Inflammatory macrophage (primary cell): ENCODE measurements at places on chromosomes 12 and 14.

- DNase-seq: no peak
These were observed 171.1 kb upstream of the G2E3 start for GRCh38 chr14:30387871-30388270.

DNA sequence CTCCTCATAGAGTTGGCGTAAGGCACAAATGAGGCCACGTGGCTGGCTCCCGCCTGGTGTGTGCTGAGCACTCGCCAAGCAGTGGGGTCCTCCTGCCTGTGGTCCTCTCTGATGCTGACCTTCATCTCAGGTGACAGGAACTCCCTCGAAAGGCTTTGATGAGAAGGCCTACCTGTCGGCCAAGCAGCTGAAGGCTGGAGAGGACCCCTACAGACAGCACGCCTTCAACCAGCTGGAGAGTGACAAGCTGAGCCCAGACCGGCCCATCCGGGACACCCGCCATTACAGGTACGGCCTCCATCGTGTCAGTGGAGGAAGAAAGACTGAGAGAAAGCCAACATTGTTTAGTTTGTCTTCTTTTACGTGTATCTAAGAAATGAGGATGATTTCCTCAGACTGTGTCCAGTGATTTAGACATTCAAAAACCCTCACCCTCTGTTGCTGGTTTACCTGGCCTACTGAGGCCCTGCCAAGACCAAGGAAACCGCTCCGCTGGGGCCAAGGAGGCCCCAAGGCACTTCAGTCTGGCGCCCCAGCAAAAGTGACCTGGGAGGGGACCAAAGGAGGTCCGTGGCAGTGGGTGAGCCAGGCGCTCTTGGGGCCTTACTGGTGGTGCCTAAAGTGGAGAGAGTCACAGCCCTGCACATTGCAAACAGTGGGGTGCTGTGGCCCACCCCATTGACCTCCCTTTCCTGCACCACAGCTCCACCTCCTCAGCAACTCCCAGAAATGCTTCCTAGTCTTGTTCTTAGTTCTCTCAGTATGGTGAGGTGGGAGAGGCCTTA, 60.8 kb downstream of the GALNT16 start:
- no peak for DNase-seq

- DNase-seq: no peak
These were observed 26.7 kb downstream of the TSPAN11 start for GRCh38 chr12:30953257-30953656.

GRCh38 chr12:40996091-40996490, 192.0 kb upstream of the PDZRN4 start:
- DNase-seq: no peak

GRCh38 chr12:66398931-66399910, 96.9 kb downstream of the HELB start:
- peak; percentile 24 for DNase-seq

DNA sequence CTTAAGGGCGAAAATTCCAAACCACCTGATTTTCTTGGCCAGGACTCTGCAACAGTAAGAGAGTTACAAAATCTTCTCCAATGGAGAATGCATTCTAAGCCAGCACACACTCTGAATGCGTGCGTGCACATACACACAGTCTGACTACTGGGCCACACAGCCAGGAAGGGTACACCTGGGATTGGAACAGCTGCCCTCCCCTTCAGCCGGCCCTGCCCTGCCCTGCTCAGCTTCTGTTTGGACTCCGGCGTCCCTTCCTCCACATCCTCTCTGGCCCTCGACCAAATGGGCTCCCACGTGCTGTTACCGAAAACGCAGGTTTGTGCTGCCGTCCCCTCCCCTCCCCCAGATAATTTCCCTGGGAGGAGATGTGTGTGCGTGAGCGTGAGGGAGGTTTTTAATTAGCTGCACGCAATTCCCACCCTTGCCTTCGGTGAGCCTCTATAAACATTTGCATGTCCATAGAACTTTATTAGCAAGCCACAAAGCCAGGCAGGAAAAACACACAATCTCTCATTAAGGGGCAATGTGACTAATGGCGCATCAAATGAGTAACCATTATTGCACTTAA, 43.0 kb downstream of the CCNK start:
- no peak for DNase-seq

DNA sequence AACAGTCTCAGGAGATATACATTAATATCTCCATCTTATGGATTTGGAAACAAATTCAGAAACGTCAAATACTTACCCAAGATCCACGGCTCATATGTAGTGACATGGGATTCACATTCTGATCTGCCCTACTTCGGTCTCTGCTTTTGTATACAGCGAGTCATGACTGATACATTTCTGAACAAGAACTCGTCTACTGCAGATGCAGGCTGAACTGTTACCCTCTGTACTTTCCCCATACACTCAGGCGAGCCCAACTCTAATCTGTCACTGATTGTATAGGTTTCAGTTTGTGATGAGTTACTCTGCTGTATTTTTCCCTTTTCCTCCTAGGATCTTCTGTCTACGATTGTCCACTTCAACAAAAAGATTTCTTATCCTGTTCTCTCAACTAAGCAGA, 441.6 kb downstream of the CCDC91 start:
- no peak for DNase-seq

DNA sequence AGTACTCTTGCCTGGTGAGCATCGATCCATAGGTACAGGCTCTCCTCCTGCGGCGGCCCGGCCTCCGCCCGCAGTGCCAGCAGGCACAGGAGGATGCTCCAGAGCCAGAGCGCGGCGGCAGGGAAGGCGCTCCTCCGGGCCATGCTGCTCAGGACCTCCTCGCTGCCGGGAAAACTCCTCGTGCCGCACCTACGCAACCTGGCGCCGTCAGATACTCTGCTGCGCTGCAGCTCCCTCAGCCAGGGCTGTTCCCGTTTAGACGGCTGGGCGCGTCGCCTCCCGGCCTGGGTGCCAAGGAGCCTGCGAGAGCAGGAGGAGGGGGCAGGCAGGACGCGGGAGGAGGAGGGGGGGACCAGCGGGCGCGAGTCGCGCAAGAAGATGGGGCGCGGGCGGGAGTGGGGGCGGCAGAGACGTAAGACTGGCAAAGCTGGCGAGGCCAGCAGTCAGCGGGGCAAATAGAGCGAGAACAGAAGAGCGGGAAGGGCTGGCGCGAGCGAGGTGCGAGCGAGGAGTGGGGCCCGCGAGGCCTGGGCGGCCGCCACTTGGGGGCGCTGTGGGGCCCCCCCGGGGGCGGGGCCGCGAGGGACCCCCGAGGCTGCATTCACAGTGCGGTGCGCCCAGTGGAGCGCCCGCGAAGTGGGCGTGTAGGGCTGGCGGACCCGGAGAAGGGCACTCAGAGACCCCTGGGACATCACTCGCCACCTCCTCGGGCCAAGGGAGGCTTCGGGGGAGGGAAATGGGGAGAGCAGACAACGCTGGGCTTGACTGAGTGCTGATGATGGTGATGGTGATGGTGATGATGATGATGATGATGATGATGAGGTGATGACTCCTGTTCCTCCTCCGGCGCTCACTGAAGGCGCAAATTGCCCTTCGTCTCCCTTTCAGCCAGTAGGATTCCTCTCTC, at the start of gene WIF1:
TSS of gene WIF1 (minus strand) at position 257 of the 907 bp plus-strand sequence. CDS start at position 143, 114 bp downstream.
- DNase-seq: no peak

DNA sequence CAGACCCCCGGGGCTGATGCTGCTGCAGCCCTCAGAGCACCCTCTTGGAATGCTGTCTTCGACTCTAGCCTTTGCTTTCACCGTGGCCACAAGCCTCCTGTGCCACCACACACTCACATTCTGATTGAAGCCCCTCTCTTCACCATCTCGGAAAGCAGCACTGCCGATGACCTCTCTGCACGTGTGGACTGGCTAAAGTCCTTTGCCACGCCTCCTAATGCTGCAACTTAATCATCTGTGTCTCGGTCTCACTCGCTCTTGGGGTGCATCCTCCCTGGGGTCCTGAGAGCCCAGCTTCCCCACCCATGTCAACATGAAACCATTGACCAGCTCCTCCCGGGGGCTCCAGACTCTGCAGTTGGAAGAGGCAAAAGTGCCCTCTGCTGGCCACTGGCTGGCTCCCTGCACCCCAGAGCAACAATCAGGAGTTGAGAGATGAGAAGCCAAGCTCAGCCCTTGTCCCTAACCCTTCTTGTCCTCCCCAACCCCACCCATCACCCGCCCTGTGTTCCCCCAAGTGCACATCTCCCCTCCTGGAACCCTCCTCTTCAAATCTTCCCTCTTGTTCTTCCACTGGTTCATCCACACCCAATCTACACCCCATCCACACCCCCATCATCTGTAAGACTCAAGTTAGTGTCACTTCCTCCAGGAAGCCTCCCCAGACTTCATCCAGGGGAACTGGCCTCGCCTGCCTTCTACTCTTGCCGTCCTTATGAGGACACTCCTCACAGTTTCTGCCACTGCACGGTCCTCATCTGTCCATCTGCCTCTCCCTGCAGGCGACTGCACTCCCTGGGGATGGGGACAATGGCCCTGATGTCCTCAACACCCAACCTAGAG, 23.6 kb upstream of the FAM181A start:
- DNase-seq: no peak

DNA sequence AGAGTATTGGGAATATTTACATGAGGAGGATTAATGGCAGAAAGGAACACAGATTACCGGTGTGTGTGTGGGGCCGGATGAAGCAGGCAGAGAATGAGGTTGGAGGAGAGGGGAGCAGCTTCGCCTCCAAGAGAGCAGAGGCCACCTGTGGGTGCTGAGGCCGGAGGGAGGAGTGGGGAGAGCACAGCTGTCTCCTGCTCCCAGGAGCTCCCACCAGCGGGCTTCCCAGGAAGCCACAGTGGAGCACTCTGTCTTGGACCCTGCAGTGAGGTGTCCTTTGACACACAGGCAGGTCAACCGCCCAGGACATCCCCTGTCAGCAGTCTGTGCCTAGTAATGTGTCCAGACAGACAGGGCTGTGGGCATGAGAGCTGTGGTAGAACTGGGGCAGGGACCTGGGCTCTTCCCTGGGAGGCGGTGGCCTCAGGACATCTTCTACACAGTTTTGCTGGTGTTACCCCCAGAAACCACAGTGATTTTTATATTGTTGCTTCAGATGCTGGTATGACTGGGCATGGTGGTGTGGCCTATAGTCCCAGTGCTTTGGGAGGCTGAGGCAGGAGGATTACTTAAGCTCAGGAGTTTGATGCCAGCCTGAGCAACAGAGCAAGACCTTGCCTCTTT, 18.5 kb upstream of the AMN start:
- no peak for DNase-seq
